ENCODE measurements at places on chromosomes 12 and 14.

- no peak for DNase-seq
Observed at GRCh38 chr14:85523624-85524023, 6.3 kb upstream of the FLRT2 start.

DNA sequence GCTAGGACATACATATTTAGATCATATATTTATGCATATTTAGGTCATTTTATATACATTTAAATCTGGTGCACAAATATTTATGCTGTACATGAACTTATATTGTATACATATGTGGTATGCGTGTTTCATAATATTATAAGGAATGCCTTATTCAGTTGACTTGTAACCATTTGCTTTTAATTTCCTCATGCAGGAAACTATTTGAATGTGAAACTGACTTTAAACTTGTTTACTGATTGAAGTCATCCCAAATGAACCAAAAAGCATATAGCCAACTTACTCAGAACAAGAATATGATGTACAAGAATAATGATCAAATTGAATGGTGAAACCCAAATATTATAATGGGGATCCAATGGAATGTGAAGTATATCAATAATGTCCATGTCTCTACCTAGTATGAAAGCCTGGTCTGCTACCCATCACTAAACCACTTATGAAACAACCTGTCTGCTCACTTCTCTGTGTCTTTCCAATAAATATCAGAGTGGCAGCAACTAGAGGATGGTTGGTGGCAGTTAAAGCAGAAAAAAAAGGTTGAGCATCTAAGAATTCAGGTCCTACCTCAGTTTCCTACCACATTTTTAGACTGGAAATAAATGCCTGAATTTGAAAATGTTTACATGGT, 38.3 kb downstream of the RPS6KA5 start:
- DNase-seq = no peak

DNA sequence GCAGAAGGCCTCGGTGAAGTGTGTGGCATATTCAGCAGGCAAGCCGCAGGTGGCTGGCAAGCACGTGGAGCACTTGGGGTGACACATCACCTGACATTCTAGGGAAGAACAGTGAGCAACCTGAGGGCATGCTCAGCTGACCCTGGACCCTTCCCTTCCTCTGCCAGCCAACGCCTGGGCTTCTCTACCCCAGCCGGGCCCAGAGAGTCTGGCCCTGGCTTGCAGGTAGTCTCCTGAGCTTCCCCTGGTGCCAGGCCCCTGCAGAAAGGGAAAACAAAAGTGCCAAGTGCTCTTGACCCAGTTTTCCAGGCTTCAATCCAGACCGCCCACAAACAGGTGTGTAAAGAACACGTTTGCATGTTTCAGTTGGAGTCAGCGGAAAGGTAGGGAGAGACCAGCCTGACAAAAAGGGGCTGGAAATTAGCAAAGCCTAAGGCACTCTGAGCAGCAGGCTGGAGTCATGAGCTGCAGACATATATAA, 45.7 kb downstream of the PRKAB1 start:
- no peak for DNase-seq

- DNase-seq = no peak
Observed at GRCh38 chr12:71300772-71301675, 138.6 kb upstream of the LGR5 start.

DNA sequence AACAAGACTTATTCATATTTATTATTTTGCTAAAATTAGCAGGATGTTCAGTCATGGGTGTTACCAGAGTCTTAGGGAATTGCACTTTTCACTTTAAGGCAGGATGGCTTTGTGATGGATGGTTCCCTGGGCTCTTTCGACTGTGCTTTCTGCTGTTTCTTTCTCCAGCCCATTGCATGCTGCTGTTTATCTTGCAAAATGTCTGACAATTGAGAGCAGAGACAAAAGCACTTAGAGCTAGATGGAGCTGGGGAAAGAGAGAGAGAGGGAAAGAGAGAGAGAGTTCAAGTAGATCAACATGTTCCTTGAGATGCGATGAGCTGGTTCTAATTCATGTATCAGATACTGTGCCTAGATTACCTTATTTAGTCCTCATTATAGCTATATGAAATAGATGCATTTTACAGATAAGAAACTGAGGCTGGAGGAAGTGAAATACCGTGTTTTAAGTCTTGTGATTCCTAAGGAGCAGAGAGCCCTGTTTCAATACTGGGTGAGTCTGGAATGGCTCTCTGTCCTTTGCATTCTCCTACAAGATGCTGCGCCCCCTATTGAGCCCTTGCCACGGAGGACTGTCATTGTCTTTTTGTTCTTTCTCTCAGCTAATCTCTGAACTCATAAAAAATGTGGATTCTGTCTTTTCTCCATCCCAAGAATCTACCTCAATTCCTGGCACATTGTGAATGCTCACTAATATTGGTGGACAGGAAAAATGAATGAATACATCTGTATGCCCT, 227.9 kb downstream of the ALG10B start:
- DNase-seq = no peak

- no peak for DNase-seq
Observed at GRCh38 chr12:94039914-94040313, 108.5 kb upstream of the PLXNC1 start.

DNA sequence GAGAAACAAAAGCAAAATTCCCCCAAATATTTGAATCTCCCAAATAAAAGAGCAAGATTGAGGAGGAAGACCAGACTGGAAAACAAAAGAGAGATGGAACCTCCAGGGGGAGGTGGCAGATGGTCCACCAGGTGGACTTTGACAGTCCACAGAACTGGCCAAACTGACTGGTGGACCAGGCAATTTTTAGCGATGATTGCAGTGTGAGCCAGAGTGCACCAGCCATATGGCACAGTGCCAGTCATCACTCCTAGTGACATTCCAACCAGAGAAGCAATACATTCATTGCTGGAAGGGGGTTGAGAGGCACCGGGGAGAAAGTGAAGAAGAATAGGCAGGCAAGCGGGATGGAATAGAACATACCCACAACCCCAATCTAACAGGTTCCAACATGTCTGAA, 182.9 kb downstream of the EXOC5 start:
- DNase-seq = no peak

DNA sequence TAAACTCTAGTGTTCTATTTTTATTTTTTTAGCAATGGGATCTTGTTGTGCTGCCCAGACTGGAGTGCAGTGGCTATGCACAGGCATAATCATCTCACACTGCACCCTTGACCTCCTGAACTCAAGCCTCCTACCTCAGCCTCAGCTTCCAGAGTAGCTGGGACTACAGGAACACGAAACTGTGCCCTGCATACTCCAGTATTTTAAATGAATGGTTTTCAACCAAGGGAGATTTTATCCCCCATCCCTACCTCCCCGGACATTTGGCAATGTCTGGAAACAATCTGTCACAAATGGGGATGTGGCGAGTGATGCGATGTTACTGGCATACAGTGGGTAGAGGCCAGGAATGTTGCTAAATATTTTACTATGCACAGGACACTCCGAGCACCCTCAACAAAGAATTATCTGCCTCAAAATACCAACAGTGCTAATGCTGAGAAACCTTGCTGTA, 2.1 kb downstream of the CBX5 start:
- no peak for DNase-seq

DNA sequence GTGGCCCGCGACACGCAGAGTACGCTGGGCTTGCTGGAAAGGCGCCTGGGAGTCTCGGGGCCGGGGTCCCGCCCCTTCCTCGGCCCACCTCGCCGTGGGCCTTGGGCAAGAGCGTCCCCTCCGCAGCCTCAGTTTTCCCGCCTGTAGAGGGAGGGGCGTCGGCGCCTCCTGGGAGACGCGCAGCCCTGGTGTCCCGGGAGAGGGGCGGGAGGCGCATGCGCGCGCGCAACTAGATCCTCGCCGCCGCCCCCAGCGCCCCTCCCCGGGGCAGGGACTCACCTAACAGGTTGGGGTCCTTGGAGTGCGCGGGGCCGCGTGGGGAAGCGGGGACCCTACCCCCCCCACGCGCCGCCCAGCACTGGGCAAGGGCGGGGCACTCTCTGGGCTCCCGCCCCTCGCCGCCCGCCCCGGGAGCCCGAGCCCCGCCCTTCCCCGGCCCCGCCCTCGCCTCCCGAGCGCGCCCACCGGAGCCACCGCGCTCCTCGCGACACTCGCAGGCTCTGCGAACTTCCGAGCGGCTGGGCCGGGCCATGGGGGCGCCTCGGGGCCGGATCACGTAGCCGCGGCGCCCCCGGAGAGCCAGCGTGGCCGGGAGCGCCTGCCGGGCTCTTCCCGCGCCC, at the start of gene KIF26A:
TSS of gene KIF26A (plus strand) at position 490 of the 620 bp plus-strand sequence. CDS start 136 bp downstream, outside the sequence.
- DNase-seq = no peak

GRCh38 chr14:30006695-30007094, 79.0 kb upstream of the PRKD1 start:
- no peak for DNase-seq

GRCh38 chr14:90742729-90743128, 73.5 kb downstream of the TTC7B start:
- no peak for DNase-seq

DNA sequence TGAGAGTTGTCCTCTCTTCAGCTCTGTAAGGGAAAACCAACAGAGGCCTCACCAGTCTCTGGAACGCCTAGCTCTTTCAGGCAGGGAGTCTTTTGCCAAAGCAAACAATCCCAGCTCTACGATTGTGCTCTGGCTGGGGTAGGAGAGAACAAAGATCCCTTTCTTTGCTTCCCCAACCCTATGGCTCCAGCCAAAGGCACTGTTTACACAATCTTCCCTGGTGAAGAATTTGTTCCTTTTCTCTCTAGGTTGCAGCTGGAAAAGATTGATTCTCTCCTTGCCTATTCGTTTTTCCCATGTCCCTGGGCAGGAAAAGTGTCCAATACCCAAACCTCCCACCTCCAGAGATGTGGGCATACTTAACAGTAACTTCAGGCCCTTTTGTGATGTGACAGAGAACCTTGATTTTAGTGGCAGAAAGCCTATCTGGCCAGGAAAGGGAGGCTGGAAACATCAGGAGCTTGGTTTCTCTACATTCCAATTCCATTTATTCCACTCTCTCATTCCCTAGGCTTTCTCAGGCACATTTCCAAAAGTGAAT, 16.8 kb downstream of the ATP5MC2 start:
- DNase-seq = no peak

- no peak for DNase-seq
Observed at GRCh38 chr12:2447861-2448260, 346.9 kb upstream of the FKBP4 start.

DNA sequence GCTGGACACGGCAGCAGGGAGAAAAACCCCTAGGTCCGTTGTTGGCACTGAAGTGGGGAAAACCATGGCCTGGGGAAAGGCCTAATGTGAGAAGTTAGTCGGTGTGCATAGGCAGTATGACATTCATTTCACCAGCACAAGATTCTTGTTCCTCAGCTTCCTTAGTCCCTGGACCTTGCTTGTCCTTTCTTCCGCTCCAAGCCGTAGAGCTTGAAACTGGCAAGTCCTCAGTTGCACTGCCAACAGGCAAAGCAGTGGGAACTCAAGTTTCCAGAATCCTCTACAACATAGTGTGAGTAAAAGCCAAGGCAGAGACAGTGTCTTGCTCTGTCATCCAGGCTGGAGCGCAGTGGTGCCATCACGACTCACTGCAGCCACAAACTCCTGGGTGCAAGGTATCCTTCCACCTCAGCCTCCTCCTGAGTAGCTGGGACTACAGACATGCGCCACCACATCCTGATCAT, 138.5 kb upstream of the AMIGO2 start:
- no peak for DNase-seq

DNA sequence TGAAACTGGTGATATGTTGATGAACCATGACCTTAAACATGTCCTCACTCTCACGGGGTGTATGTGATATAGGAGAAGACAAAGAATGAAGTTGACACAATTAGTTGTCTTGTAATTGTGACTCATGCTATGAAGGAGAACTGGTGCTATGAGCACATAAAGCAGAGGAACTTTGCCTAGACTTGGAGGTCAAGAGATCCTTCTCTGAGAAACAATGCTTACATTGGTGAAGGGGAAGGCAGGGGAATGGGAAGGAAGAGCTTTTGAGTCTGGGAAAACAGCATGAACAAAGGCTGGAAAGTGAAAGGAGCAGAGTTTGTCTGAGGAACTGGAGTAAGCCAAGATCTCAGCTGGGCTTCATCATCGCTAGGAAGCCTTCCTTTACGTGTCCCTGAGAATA, 83.2 kb downstream of the MYRFL start:
- no peak for DNase-seq

GRCh38 chr12:103538397-103538796, 42.6 kb upstream of the C12orf42 start:
- no peak for DNase-seq

DNA sequence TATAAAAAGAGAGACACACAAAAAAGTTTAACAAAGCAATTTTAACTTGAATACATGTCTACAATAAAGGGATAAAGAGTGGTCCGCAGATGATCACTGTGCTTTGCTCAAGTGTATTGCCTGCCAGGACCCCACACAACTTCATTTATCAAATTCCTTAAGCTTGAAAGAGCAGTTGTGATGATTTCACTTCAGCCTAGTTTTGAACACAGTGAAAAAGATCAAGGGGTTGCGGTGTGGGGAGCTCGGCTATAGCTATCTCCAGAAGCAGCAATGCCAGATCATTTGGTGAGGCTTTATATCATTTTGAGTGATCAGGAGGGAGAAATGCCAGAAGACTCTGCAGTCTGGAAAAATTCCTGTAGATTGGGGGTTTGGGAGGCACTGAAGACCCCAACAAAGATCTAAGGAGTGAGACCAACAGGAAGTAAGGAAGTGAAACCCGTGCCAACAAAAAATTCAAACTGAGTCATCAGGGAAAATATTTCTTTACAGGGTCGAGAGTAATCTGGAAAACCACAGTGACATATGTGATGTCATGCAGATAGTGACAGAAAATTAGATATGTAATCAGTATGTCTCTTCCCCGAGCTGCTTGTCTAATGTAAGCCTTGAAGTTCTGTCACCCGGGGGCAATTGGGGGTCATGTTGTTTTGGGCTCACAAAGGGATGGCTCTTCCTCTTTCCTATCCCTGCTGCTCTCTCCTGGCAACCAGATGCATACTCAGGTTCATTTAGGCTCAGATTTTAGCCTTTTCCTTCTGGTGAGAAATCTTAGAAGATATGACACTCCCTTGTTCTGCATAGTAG, 221.8 kb downstream of the MSRB3 start:
- DNase-seq = no peak
